ENCODE measurements at places on chromosomes 3 and 15.

GRCh38 chr3:139634111-139634635, 43.6 kb downstream of the NMNAT3 start:
- no peak for DNase-seq

- no peak for DNase-seq
These were observed 32.6 kb downstream of the MAP2K5 start for GRCh38 chr15:67575039-67575502.

DNA sequence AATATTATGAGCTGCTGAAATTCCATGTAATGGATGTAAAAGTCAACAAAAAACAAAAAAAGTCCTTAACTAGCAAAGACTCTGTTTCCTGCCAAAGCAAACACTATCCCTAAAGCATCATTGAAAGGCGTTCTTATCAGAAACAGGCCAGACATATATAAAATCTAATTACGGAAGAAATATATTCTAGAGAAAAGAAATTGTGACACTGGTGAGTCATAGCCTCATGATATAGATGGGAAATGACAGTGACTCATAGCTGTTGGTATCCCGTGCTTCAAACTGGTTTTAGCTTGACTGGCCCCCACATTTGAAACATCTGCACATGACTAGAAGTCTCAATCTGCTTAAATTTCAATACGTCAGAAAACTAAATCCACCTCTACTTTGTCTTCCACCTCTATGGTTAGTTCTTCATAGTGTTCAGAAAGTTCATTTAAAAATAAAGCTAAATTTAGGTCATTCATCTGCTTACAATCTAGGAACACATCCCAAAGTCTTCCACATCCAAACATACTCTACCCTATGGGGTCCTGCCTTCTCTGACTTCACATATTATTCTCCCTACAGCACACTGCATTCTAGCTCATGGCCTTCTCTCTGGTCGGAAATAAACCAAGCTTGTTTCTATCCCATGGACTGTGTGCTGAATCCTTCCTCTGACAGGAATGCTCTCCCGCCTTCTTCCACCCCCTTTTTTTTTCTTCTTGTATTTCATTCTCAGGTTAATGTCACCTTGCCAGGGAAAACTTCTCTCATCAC, 456.3 kb upstream of the ARRDC4 start:
- no peak for DNase-seq

DNA sequence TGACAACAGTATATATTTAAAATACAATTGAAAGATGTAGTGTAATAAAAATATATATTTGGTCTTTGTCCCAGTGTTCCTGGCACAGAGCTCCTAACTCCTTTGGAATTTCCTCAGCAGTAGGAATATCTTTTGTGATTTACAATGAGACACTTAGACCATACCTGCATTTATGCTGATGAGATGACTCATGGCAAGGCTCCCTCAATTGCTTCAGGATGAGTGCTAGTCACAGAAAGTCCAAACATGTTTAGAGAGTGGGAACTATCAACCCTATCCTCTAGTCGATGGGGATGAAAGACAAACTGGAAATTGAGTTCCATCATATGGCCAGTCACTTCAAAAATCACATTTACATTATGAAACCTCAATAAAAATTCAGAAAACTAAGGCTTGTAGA, 588.3 kb upstream of the LMCD1 start:
- no peak for DNase-seq

DNA sequence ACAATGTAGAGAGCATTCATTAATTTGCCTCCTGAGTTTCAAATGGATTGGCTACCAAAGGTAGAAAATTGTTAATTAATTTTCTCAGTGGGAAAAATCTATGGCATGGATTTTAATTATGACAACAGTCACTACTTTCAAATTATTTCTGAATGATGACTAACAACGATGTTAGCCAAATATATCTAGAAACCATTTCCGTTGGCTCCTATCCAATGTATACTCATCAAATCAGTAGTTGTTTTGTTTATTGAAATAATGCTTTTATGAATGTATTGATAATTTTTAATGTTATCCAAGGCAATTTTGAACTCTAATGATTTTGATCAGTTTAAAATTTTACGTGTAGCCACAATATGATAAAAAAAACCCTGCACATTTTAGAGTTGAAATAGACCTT, 333.4 kb downstream of the NAALADL2 start:
- no peak for DNase-seq

GRCh38 chr3:46097691-46098241, 70.5 kb upstream of the XCR1 start:
- no peak for DNase-seq

- DNase-seq: no peak
These were observed 23.1 kb upstream of the GP5 start for GRCh38 chr3:194422188-194422587.

DNA sequence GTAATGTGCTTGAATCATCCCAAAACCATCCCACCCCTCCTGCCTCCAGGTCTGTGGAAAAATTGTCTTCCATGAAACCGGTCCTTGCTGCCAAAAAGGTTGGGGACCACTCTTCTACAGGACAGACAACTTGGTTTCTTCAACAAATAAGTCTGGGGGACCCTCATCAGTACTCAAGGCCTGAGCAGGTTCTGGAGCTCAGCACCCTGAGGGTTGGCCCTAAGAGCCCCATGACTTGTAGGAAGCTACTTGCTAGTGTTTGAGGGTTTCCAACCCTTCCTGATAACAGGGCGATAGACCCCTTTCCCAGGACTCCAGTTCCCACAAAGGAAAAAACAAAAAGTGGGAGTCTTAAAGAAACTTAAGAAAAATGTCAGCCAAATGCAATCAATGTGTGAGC, 52.9 kb upstream of the SLCO2A1 start:
- no peak for DNase-seq

- no peak for DNase-seq
These were observed 83.2 kb downstream of the MEIS2 start for GRCh38 chr15:37017031-37017625.

DNA sequence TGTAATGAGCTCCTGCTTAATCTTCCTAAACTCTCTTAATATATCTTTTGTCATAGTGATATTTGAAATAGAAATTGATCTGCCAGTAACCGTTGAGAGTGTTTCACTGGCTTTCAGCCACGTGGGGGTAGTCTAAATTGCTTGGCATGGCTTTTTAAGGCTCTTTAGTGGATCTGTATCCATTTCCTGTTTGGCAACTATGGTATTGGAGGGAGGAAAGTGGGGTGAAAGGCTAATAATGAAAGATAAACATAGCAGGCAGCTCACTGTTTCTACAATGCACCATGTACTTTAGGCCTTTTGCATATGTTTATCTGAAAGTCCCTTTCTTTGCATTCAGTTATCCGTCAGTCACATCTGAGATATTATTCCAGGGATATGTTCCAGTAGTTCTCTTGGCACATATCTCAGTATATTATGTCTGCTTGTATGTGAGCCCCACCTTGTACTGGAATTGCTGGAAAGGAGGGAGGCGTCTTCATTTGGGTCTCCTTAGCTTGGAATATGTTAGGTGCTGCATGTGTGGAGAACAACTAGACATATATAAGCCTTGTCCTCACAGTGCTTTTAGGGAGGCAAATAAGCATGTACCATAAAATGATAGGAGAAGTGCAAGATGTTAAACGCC, 10.8 kb downstream of the TOPAZ1 start:
- no peak for DNase-seq

DNA sequence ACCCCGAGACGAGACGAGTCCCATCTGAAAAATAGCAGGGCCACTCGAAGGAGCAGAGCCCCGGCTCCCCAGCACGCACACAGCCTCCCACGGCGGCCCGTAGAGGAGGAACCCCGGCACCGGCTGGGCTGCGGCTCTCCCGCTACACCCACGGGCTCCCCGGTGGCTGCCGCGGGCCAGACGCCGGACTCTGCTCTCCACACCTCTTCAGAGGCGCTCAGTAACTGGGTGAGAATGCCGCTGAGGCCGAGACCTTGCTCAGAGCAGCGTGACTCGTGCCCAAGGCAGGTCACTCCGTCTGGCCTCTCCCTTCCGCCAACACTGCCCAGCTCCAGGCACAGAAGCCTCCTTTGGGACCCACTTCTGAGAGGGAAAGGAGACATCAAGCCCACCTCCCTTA, 34.4 kb downstream of the TNK2 start:
- DNase-seq: no peak

DNA sequence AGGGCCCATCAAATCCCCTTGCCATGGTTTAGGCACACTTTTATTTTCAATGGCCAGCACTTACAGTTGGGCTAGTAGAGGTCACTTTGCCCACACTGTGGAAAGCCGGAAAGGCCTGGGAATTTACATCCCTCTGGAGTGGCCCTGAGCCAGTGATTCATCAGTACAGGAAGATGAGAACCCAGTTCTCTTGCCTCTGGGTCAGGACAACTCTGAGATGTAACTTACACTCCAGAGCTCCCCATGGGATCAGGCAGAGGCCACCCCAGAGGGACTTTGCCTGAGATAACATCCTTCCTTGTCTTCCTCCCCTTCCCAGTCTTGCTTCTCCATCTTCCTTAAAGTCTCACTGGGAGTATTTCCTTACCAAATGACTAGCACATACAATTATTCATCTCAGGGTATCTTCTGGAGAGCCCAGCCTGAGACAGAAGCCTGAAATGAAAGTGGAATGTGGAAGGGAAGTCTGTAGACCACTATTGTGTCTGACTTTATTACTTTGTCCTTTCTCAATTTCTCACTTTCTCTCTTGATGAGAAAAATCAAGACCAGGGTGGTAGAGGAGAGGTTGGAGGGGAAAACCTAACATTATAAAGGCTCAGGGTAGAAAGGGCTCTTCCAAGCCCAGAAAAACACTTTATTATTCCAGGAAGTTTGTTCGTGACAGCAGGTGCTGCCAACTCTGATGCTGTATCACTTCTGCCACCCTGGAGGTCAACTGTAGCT, 220.8 kb downstream of the ZNF621 start:
- DNase-seq: no peak

DNA sequence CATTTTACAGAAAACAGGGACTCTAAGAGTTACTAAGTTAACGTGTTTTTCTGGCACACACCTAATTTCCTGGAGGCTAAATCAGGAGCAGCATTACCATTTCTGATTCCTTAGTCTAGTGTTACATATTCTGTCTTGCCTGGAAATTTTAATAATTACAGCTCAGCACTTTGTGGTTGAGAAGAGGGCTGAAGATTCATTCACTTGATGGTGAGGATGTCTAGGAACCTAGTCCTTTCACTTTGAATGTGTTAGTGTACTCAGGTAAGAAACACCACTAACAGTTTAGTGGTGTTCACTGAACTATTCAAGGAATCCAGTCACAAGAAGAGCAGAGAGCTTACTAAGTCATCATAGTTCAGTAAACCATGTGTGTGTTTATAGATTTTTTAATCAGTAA, 102.8 kb downstream of the STT3B start:
- DNase-seq: no peak

GRCh38 chr3:139519998-139520737, 19.4 kb downstream of the RBP1 start:
- DNase-seq: no peak

DNA sequence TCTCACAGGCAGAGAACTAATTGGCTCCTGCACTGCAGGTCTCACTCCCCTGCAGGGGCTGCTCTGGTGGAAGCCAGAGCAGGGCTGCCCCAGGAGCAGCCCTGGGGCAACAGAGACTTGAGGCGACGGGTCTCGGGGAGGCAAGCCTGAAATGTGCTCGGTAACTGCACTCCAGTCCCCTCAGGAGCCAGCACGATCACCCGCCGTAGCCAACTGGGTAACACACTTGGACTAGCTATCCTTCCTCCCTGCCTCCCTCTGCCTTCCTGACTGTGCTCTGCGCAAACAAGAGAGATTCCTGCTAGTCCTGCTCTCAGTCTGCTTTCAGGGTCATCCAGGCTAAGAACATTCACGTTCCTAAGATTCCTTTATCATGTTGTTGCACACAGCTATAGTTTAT, 140.7 kb upstream of the NSMCE3 start:
- DNase-seq: no peak

Data from stimulated activated CD8-positive, alpha-beta memory T cell treated with anti-CD3 and anti-CD28 coated beads, Interleukin-7, amount 100 ng/mL, for 24 hours (primary cell).